CD4-positive, CD25-positive, alpha-beta regulatory T cell (primary cell): ENCODE measurements at places on chromosomes 1 and 21.

DNA sequence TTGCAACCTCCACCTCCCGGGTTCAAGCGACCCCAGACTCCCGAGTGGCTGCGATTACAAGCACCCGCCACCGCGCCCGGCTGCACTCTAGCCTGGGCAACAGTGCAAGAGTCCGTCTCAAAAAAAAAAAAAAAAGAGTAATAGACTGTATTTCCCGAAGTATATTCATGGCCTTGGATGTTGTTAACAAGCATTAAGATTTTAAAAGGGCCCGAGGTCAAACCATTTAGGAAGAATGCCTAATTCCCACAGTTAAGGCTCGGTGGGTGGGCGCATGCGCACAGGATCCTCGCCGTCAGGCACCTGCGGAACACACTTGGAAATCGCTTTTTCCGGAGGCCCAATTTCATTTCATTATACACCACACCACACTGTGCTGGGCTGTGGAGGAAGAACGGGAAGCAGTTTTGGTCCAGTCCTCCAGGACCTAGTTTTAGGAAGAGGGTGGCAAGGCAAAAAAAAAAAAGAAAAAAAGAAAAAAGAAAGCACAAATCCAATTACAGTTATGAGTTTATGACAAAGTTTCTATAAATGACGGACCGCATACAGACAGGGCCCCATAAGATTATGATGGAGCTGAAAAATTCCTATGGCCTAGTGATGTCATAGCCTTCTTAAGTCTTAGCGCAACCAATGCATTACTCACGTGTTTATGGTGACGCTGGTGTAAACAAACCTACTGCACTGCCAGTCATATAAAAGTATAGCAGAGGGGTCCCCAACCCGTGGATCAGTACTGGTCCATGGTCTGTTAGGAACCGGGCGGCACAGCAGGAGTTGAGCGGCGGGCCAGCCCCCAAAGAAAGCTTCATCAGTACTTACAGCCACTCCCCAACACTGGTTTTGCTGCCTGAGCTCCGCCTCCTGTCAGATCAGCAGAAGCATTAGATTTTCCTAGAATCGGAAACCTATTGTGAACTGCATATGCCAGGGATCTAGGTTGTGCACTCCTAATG lies 38.2 kb downstream of the H3-3A start:
- DNase-seq: no peak

GRCh38 chr1:229087339-229087738 lies 183.6 kb upstream of the RAB4A start:
- DNase-seq: no peak

GRCh38 chr1:53303726-53304515 lies 23.9 kb downstream of the LRP8 start:
- no peak for DNase-seq

DNA sequence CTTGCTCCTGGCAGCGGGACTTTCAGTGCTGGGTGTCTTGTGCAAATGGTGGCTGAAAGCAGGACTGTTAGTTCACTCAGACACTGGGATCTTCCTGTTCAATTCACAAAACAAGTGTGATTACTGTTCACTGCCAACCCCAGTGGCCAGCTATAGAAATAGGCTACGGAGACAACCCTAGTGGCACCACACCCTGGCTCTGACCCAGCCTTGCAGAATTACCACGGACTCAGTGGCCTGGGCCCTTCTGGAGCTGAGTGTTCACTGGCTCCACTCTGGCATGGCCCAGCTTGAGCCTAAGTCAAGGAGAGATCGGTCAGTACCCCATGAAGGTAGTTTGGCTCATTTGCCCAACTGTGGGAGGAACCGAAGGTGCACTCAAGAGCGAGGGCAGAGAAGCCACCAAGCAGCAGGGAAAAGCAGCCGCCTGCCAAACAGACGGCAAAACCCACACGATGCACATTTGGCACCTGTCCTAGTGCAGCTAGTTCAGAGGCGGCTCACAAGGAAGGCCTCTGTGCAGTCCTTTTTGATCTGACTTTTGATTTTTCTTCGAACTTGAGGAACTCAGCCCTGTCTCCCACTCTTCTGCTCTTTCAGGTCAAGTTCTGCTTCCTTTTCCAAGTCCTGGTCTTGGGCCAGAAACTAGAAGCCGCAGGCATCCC lies 5.9 kb downstream of the KIAA2013 start:
- DNase-seq: no peak

GRCh38 chr1:1677718-1678580 lies 14.6 kb downstream of the SLC35E2B start:
- DNase-seq: peak; percentile 71

DNA sequence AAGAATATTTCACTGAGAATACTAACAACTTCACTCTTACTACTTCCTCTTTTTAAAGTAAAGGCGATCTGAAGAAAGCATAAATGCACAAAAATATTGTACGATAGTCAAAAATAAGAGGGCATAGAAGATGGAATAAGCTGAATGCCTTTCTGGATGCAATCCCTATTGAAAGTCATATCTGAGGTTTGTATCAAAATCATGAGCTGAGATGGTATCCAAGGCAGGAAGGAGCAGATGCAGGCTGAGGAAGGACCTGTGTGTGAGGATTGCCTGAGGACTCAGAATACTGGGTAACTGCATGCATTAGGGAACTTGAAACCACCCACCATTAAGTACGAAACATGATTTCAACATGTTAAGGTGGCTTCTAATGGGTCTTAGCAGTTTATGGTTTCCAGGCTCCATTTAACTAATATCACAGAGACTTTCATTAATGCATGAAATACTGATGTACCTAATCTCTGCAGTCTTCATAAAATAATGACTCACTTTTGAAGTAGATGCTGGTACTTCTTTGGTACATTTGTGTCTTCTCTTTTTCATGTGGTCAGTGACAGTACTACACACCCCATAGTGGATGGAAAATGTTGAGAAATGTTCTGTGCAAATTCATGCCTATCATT lies 29.6 kb upstream of the RGS1 start:
- DNase-seq: no peak

DNA sequence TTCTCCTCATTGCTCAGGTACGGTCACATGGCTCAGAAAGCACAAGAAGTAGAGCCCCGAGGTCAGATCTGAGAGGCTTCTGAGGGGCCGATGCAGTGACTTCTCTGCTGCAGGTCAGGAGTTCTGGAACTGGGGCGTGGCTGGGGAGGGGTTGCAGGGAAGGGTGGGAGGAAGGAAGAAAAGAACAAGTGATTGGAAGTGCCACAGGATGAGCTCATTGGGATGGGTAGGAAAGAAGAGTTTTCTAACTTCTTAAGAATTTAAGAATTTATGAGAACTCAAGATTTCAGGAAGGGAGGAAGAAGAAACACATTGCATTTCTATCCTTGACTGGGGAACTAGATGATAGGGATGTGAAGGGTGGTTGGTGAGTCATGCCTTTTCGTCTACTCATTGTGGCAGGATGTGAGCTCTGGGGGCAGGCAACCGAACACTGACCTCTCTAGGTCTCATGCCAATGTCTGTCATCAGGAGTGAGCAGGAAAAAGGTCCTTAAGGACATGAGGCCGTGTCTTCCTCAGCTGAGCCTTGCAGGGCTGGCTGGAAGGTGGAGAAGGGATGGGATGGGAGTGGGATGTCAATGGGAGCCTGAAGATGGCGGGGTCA lies 497 bp downstream of the FCRLB start:
- DNase-seq: no peak

- no peak for DNase-seq
Measured at GRCh38 chr1:44460107-44460882, 55.2 kb downstream of the RNF220 start.

GRCh38 chr1:194517567-194517966 lies 1331.2 kb upstream of the B3GALT2 start:
- no peak for DNase-seq

- no peak for DNase-seq
Measured at GRCh38 chr1:222243902-222244301, 304.0 kb downstream of the HHIPL2 start.

DNA sequence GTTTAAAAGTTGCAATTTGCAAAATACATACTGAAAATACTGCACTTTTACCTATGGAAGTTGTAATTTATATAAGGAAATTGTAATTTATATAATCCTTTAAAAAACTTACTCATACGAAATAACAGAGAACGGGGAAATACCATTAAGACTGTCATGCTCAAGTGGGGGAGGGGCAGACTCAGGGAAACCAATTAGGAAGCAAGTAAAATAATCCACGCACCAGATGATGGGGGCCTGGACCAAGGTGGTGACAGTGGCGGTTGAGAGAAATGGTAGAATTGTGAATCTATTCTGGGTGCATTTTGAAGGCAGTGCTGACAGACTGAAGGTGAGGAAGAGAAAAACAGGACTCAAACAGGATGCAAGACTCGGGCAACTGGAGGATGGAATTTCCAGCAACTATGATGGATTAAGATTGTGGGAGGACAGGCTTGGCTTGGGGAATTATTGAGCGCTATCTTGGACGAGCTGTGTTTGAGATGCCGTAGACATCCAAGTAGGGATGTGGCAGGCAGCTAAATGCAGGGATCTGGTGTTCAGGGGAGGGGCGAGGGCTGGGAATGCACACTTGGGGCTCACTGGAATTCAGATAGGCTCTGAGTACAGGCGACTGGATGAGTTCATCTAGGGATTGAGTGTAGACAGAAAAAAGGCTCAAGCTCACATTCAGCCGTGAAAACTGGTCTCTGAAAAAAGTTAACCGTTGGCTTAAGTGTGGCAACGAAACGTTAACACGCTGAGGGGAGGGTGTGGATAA lies 977 bp downstream of the LCA5L start:
- no peak for DNase-seq

DNA sequence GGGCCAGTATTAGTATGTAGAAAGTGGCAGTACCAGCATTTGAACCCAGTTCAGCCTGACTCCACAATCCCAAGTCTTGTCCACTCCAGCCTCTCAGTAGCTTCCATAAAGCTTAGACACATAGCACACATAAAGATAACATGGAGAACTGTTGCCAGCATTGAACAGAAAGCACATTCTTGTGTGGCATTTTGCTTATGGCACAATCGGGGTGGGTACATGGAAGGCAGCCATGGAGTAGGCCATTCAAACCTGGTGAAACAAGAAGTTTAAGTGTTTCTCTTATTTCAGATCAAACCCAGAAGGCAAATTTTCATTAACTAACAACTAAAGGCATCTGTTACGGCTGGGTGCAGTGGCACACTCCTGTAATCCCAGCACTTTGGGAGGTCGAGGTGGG lies 102.7 kb downstream of the HIVEP3 start:
- no peak for DNase-seq

GRCh38 chr1:203328714-203329122 lies 22.2 kb downstream of the FMOD start:
- DNase-seq: no peak

- no peak for DNase-seq
Measured at GRCh38 chr1:221459558-221459957, 282.3 kb downstream of the DUSP10 start.

GRCh38 chr1:70169018-70169839 lies 36.1 kb downstream of the LRRC40 start:
- no peak for DNase-seq

GRCh38 chr21:41632748-41633475 lies 125.0 kb upstream of the TMPRSS2 start:
- no peak for DNase-seq

- DNase-seq: no peak
Measured at GRCh38 chr1:74197255-74197654, 721 bp downstream of the LRRIQ3 start.

- DNase-seq: no peak
Measured at GRCh38 chr21:40852563-40852962, 5.6 kb upstream of the DSCAM start.

GRCh38 chr1:158040323-158040722 lies 46.9 kb downstream of the KIRREL1 start:
- DNase-seq: no peak

DNA sequence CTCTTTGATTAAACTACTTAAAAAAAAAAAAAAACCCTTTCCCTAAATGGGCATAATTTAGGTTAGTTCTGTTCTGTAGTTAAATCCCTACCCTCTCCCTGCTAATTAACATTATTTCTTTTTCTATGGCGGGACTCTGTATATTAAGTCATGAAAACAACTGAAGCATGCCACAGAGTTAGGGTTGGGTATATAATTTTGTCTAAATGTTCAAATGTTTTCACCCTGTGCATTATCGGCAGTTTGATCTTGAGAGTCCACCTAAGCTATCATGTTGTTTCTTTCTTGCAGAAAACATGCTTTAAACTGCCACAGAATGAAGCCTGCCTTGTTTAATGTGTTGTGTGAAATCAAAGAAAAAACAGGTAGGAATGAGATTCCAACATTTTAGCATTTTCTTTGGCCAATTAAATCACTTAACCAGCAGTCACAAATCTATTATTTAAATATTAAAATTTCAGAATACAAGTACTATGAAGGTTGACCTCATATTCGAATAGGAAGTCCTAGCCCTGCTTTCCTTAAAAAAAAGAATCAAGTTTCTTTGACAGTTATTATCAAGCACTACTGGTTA lies 4.0 kb downstream of the PBX1 start:
- no peak for DNase-seq

GRCh38 chr21:40729761-40730425 lies 117.1 kb downstream of the DSCAM start:
- no peak for DNase-seq

- DNase-seq: no peak
Measured at GRCh38 chr1:64155278-64155677, 48.1 kb upstream of the UBE2U start.

DNA sequence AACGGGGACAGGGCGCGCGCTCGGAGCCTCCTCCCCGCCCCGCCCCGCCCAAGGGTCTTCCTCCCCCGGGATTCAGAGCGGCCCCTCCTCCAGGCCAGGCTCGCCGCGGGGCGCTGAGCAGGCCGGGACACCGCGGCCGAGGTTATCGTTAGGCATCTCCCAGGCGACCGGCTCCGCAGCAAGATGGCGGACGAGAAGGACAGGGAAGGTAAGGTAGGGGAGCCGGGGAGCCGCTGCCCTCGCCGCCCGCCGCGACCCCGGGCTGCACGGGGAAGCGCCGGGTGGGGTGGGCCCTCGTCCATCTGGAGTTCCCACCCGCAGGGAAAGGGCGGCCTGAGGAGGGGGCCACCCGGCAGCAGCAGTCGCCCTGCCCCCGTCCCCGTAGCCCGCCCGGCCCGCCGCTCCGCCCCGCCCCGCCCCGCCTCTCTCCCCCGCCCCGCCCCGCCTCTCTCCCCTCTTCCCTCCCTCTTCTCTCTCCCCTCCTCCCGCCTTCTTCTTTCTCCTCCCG lies 105.9 kb upstream of the HNRNPU start:
- DNase-seq: no peak

- no peak for DNase-seq
Measured at GRCh38 chr1:168422203-168422847, 121.5 kb downstream of the XCL2 start.

- DNase-seq: no peak
Measured at GRCh38 chr1:156928043-156928602, 7.7 kb downstream of the LRRC71 start.

- no peak for DNase-seq
Measured at GRCh38 chr1:3029481-3029961, 8.3 kb downstream of the ACTRT2 start.

DNA sequence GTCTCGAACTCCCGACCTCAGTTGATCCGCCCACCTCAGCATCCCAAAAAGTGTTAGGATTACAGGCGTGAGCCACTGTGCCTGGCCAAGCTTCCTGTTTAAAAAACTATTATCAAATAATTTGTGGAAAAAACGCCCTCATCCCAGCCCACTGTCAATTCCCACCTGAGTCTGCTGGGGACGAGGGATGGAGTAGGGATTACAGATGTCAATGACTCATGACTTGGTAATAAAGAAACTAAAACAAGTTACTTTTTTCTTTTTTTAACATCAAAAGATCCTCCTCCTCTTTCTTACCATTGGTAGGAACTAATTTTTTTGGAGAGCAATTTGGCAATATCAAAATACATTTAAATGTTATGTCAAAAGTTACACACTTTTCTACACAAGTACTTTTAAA lies 9.7 kb downstream of the CNN3 start:
- no peak for DNase-seq

GRCh38 chr1:55697997-55698535 lies 482.9 kb upstream of the USP24 start:
- DNase-seq: no peak

- DNase-seq: no peak
Measured at GRCh38 chr1:31483012-31483946, 70.3 kb downstream of the SERINC2 start.
